ENCODE measurements at places on chromosomes 12 and 14.

DNA sequence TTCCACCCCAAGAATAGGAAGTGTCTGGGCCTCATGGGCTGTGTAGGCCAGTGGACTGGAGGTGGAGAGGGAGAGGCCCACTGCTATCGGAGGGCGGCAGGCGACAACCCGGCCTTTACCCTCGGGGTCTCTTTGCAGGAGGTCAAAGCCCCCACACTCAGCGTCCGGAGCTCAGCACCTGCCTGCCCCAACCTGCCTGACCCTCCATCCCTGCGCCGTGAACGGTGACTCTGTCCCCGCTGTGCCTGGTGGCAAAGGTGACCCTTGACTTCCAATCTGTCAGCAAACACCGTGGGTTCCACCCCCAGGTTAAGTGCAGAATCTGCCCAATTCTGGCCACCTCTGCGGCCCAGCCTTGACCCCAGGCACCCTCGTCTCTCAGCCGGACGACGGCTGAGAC lies 15.7 kb upstream of the GALNT9 start:
- DNase-seq = no peak

DNA sequence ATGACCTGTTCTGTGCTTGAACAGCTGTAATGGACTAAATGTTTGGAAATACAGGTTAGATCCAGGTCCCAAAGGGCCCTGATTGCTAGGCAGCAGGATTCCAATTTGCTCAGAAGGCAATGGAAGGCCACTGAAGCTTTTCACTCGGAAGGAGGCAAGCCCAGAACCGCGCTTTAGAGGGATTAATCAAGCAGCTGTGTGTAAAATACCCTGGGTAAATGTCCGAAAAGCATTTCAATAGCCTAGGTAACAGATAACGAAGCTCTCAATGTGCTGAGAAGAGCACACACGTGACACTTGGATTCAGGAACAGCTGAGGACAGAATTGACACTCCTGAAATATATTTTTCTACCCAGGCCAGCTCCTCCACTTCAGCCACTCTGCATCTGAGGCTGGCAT lies 436.1 kb downstream of the TMEM132D start:
- no peak for DNase-seq

GRCh38 chr14:103649001-103649400 lies 20.0 kb downstream of the KLC1 start:
- no peak for DNase-seq

GRCh38 chr12:100273782-100274181 lies 6.8 kb downstream of the SCYL2 start:
- no peak for DNase-seq

DNA sequence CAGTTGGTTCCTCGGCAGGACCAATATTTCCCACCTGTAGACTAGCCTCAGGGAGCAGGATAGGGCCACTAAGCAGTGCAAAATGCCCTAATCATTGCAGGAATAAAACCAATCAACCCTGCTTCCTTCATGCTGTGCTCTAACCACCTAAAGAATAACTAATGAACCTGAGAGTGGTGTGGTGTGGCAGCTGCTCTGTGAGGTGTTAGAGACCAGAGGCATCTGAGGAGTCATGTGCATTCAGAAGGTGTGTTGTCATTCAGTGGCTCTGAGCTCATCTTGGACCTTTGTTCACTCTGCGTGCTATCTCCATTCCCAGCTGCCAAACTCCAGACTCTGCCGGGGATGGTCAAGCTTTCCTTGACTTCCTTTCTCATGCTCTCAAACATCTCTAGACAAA lies 136.7 kb upstream of the EGLN3 start:
- DNase-seq = no peak

DNA sequence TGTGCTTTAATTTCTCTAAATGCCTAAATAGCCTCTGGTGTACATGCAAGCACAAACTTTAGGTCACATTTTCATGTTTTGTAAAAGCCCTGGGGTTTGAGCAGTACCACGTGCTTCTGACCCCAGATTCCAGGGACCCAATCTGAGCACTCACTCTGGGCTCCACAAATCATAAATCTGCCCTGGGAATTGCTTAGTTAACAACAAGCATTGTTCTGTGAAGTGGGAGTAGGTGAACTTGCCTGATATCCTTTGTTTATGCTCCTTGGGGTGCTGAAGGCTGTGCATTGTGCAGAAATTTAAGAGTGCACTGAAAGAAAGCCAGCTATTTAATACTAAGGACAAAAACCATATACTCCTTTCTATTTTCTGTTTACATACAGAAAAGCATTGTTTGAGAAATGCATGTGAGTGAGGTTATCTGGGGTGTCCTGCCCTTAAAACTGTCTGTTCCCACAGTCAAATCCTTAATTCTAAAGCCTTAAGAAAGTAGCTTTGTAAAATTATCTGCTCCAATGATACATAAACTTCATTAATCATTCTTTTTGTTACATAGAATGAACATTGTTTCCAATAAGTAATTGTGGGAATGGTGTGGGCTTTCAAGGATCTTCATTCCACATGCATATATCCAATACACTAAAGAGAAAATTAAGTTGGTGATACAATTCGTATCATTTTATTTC lies 258.6 kb upstream of the NPAS3 start:
- DNase-seq = no peak

- no peak for DNase-seq
Observed at GRCh38 chr12:68180792-68181744, 21.5 kb upstream of the IFNG start.

DNA sequence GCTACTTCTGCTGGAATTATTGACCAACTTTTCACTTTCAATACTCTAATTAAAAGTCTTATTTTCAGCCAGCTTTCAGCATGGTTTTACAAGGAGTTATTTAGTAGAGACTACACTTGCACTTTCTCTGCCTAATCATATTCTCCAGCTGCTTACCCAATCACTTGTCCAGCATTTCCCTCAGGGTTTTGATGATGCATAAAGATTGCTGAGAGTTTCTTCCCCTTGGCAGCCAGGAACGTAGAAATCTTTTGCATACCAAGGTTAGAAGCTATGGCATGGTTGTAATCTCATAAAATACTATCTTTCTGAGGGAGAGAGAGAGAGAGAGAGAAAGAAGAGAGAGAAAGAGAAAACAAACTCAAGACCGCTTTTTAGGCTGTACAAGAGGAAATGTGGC lies 10.8 kb downstream of the OR4Q3 start:
- DNase-seq = no peak

- DNase-seq = no peak
Observed at GRCh38 chr14:35766700-35767082, 42.4 kb downstream of the RALGAPA1 start.
